Gastroesophageal sphincter (tissue), 4 donors: ENCODE measurements at places on chromosomes 13 and 19.

DNA sequence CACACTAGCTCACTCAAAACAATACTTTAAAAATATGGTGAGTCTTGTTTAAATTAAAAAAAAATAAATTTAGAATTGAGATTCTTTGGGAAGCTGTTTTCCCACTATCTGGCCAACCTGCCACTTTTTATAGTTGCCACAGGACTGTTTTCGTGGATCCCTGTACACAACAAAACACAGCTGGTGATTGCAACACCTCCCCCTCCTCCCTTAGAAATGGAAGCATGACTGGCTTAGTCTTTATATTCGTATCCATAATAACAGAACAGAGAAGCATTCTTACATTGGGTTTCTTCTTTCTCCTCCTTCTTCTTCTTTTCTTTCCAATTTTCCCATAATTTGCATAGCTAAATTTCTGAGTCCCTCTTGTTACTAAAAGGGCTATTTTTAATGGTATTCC, 79.5 kb upstream of the GJB6 start:
- no peak for ATAC-seq

- no peak for ATAC-seq
Observed at GRCh38 chr13:98994080-98994479, 16.2 kb upstream of the DOCK9 start.

- ATAC-seq: no peak
Observed at GRCh38 chr19:52296400-52296772, 583 bp upstream of the ZNF480 start.

- ATAC-seq: peak; percentile 77
Observed at GRCh38 chr13:40777166-40777808, 6.3 kb upstream of the MRPS31 start.

GRCh38 chr13:72886272-72887067, 104.5 kb downstream of the PIBF1 start:
- ATAC-seq: no peak

DNA sequence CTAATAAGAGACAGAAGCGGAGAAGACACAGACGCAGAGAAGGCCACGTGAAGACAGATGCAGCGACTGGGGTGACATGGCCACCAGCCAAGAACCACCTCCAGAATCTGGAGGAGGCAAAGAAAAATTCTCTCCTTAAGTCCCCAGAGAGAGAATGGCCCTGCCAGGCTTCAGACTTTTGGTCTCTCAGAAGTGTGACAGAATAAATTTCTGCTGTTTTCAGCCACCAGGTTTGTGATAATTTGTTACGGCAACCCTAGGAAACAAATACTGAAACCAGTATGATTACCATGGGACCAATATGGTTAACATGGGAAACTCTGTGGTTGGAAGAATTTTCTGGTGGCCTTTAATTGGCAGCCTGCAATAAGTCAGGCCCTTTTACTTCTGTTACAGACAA, 63.9 kb upstream of the DOCK9 start:
- no peak for ATAC-seq

DNA sequence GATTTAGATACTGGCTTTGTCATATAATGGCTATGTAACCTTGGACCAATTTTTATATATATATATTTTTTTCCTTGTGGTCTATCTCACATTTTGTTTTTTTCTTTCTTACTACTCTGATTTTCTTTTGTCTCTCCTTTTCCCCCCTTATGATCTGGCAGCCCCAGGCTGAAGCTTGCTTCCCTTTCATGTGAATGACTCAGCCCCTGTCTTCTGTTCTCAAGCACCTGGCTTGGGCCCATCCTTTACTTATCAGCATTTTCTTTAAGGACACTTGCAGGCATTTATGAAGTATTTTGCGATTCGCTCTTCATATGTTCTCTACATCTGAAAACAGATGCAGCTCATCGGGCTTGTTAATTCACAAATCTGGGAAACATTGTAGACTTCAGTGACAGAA, 163.6 kb downstream of the SPRY2 start:
- no peak for ATAC-seq

DNA sequence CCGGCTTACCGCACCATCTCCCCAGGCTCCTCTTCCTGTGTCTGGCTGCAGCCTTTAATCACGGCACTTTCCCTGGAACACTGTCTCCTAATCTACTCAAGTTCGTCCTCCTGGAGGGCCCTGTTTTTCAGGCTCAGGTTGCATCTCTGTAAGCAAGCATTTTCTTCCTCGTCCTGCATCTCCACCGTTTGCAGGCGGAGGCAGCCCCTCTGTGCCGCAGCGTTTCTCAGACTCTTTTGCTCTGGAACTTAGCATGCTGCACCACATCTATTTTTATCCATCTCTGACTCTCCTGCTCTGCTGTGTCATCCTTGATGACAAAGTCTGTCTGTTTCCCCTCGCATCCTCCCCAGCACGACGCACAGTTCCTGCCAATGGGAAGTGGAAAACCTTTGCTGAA, 117.5 kb downstream of the ATP8A2 start:
- ATAC-seq: no peak

- no peak for ATAC-seq
Observed at GRCh38 chr13:65112531-65112941, 2117.6 kb downstream of the PCDH9 start.

DNA sequence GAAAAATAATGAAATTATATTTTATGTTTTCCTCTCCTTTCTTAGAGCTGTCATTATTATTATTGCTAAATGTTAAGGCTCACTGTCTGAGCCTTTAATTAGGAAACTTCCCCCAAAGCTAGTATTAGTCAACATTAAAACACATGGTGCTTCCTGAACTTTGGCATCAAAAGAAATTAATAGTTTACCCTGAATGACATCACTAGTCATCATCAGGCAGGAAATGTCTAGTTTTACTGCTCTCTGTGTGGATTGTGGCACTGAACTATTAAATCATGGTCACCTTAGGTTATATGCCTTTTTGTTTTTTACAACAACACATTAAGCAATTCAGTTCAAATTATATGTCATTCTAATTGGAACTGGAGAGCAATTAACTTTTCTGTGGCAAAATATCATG, 595.5 kb downstream of the SLITRK1 start:
- ATAC-seq: no peak

GRCh38 chr13:67505376-67505775, 275.2 kb upstream of the PCDH9 start:
- ATAC-seq: no peak

DNA sequence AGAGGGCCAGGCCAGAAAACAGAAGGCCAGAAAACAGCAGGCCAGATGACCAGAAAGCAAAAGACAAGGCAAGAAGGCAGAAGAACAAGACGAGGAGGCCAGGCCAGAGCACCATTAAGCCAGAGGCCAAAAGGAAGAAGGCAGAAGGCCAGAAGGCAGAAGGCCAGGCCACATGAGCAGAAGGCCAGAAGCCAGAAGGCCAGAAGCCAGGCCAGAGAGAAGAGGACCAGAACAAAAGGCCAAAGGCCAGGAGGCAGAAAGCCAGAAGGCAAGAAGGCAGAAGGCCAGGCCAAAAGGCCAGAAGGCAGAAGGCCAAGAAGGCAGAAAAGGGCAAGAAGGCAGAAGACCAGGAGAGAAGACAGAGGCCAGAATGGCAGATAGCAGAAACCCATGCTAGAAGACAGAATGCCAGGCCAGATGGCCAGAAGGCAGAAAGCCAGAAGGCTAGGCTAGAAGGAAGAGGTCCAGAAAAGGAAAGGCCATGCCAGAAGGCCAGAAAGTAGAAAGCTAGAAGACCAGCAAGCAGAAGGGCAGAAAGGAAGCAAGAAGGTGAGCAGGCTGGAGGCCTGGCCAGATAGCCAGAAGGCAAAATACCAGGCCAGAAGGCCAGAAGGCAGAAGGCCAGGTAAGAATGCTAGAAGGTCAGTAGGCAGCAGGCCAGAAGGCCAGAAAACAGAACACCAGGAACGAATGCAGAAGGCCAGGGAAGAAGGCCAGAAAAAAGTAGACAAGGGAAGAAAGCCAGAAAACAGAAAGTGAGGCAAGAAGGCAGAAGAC, 187.6 kb downstream of the TUBA3C start:
- peak; percentile 4 for ATAC-seq

DNA sequence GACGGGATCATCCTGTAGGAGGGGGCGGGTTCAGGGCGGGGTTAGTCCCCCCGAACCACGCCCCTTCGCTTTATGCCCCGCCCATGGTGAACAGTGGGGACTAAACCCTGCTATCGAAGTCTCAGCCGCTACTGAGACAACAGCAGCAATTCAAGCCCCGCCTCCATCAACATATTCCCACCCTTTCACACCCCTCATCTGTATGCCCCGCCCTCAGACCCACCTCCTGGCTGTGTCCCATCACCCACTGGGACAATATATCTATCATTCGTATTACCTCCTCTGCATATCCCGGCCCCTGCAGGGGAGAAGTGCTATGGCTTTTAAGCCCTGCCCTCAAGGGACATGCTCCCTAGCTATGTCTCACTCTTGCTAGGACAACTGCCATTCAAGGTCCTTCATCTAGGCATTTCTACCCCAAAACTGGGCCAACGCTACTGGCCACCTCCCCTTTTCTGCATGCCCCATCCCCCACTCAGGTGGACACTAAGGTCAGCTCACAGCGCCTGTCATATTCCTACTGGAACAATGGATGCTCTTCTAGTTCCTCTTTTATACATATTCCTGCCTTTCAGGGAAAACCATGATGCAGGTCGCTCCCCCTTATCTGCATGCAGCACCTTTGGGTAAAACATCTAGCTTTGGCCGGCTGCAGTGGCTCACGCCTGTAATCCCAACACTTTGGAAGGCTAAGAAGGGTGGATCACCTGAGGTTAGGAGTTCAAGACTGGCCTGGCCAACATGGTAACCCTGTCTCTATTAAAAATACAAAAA, 11.9 kb downstream of the LRFN1 start:
- ATAC-seq: no peak

DNA sequence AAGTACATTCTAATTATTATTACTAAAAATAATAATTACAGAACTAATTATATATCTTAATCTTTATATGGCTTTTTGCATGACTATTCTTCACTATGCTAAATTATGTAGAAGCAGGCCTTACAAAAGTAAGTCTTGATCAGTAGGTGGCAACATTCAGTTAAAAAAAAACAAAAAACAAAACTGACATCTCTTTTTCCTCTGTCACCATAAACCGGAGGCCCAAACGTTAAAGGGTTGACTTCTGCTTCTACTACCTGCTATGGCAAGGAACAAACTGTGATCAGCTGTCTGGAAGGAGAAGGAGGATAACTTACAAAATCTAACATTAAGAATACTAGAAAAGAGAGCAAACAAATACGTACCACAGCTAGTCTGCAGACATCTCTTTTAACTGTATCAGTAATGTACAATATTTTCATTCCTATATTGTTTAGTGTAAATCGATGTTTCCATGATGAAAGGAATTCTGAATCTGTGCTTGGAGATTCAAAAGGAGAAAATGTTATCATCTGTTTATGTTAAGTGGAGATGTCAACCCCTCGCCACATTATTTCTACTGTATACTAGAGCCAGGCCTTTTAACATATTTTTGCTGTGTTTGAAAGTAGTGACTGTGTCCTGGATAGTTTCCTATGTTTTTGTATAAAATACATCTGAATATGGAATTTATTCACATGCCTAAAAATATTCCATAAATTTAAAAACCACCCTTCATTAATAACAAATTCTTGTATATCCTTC, 1525.4 kb downstream of the SLITRK1 start:
- no peak for ATAC-seq

- ATAC-seq: no peak
Observed at GRCh38 chr19:53894707-53895106, 12.7 kb downstream of the PRKCG start.

DNA sequence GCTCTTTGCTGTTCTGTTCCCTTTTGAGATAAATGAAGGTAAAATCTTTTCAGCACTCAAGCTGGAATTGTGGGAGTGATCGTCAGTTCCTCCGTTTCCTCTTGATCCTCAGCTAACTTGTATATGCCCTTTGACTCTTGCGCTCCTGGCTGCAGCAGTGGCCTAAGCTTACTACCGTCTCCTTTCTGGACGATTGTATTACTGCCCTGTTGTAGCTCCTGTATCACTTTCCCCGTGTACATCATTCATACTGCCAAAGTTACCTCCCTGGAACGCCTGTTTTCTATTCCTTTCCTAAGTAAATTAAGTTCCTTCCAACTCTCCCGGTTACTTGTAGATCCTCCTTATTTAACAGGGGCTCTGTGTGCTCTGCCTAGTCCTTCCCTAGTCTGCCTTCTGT, 36.9 kb downstream of the WASF3 start:
- no peak for ATAC-seq

DNA sequence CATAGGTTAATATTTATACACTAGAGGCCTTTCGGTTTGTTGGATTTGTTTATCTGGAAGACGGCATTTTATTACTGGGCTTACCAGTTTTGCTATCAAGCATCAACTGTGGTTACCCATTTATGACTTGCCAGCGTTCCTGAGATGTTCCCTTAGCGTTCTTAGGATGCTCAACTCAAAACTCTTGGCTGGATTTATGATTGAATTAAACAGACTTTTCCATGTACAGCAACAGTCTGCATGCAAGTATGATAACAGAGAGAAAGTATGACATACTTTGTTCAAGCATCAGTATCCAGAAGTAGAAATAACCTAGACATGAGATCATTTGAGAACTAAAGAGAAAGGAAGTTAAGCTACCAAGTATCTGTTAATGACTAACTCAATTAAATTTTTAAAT, 29.9 kb upstream of the RNF113B start:
- ATAC-seq: peak; percentile 78

GRCh38 chr19:19171821-19172532, 1.9 kb upstream of the MEF2B start:
- ATAC-seq: peak; percentile 60

- ATAC-seq: no peak
Observed at GRCh38 chr13:70394031-70394548, 285.8 kb upstream of the KLHL1 start.

DNA sequence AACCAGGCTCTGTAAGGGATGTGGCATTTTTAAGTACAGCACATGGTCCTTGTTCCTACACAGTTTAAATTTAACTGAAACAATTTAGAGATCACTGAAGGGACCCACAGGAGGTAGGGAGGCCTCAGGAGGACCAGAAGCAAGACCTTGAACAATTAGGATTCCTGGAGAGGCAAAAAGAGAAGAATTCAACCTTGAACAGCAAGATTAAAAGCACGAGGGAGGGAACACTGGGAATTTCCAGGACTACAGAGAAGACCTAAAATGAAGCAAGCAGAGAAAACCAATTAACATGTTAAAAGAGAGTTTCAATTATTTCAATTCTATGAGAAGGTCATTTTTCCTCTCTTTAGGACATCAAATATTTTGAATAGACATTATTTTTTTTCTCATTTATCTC, 160.3 kb downstream of the KCTD12 start:
- ATAC-seq: no peak

DNA sequence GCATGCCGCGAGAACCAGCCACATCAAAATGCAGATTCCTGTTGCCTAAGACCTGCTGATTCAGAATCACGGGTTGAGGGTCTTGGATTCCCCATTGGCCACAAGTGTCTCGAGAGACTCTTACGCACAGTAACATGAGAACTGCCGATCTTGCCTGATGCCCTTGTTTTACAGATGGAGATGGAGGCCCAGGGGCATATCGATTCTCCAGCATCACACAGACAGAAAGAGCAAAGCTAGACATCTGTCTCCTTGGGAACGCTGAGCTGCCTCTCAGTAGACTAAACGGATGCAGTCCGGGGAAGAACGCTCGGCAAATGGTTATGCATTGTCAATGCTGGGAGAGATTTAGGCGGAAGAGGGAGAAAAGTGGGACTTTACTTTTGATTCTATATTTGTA, 5.4 kb downstream of the NLRP12 start:
- no peak for ATAC-seq
